Stimulated activated CD4-positive, alpha-beta T cell treated with anti-CD3 and anti-CD28 coated beads, Interleukin-2, amount 100 ng/mL, for 24 hours (primary cell): ENCODE measurements at places on chromosomes 4 and X.

GRCh38 chrX:24264383-24264782 is 49.5 kb downstream of the SUPT20HL2 start:
- DNase-seq = no peak

DNA sequence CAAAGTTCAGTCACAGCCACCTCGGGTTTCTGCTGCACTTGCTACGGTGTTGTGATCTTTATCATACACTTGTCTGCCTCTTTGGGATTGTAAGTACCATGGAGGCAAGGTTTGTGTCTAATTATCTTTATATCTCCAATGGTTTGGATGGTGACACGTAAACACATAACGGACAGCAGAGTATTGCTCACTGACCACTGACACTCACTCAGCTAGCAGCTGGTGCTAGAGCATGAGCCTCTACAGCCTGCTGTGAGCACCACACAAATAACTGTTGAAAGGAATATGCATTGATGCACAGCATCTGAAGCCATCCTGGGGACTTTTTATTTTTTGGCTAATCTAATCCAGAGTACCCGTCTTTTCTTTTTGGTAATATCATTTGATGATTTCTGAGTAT is 156.0 kb downstream of the DCLK2 start:
- DNase-seq = no peak

- DNase-seq = no peak
Measured at GRCh38 chrX:1137531-1137930, 74.9 kb downstream of the CRLF2 start.

DNA sequence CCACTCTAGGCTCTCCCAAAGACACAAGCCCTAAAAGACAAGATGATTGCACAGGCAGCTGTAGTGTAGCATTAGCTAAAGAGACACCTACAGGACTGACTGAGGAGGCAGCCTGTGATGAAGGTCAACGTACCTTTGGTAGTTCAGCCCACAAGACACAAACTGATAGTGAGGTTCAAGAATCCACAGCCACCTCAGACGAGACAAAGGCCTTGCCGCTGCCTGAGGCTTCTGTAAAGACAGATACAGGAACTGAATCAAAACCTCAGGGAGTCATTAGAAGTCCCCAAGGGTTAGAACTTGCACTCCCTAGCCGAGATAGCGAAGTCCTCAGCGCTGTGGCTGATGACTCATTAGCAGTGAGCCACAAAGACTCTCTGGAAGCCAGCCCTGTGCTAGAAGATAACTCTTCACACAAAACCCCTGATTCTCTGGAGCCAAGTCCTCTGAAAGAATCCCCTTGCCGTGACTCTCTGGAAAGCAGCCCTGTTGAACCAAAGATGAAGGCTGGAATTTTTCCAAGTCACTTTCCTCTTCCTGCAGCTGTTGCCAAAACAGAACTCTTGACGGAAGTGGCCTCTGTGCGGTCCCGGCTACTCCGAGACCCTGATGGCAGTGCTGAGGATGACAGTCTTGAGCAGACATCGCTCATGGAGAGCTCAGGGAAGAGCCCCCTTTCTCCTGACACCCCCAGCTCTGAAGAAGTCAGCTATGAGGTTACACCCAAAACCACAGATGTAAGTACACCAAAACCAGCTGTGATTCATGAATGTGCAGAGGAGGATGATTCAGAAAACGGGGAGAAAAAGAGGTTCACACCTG is 306.3 kb downstream of the ANK2 start:
- peak; percentile 71 for DNase-seq

GRCh38 chrX:65635378-65635777 is 32.1 kb upstream of the MSN start:
- no peak for DNase-seq

DNA sequence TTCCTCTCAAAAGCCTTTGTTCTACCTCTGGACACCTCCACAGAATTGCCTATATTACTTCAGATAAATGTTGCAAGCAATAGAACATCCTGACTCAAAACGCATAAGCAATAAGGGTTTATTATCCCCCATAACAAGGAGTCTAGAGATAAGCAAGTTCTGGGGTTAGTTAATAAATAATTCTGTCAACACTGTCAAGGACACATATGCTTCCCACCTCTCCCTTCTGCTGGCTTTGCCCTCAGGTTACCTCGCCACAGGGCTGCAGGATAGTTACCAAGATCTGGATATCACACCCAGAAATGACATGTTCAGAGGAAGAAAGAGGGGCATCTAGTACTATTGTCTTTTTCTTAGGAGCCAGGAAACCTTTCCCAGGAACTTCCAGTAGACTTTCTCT is 14.0 kb upstream of the DUSP21 start:
- DNase-seq = no peak

DNA sequence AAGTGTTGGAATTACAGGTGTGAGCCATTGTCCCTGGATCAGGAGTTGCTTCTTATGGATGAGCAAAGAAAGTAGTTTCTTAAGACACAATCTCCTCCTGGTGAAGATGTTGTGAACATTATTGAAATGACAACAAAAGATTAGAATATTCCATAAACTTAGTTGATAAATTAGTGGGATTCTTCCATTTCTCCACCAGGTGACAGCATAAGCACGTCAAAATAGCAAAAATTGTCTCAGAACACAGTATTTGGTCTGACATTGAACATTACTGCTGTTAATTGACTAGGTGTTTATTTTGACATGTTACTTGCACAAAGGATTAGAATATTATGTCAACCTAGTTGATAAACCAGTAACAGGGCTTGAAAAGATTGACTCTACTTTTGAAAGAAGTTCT is 21.6 kb downstream of the CLDN34 start:
- DNase-seq = no peak

GRCh38 chr4:93461541-93461940 is 367.0 kb upstream of the ATOH1 start:
- no peak for DNase-seq

DNA sequence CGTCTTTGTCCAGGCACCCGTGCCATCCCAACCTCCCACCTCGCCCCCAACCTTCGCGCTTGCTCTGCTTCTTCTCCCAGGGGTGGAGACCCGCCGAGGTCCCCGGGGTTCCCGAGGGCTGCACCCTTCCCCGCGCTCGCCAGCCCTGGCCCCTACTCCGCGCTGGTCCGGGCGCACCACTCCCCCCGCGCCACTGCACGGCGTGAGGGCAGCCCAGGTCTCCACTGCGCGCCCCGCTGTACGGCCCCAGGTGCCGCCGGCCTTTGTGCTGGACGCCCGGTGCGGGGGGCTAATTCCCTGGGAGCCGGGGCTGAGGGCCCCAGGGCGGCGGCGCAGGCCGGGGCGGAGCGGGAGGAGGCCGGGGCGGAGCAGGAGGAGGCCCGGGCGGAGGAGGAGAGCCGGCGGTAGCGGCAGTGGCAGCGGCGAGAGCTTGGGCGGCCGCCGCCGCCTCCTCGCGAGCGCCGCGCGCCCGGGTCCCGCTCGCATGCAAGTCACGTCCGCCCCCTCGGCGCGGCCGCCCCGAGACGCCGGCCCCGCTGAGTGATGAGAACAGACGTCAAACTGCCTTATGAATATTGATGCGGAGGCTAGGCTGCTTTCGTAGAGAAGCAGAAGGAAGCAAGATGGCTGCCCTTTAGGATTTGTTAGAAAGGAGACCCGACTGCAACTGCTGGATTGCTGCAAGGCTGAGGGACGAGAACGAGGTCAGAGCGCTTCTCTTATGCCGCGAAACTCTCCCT is at the start of gene TET2:
Gene TET2 (plus strand): TSS at position 601 of the 740 bp plus-strand sequence. CDS start 87,067 bp downstream, outside the sequence.
- DNase-seq = peak; percentile 81

DNA sequence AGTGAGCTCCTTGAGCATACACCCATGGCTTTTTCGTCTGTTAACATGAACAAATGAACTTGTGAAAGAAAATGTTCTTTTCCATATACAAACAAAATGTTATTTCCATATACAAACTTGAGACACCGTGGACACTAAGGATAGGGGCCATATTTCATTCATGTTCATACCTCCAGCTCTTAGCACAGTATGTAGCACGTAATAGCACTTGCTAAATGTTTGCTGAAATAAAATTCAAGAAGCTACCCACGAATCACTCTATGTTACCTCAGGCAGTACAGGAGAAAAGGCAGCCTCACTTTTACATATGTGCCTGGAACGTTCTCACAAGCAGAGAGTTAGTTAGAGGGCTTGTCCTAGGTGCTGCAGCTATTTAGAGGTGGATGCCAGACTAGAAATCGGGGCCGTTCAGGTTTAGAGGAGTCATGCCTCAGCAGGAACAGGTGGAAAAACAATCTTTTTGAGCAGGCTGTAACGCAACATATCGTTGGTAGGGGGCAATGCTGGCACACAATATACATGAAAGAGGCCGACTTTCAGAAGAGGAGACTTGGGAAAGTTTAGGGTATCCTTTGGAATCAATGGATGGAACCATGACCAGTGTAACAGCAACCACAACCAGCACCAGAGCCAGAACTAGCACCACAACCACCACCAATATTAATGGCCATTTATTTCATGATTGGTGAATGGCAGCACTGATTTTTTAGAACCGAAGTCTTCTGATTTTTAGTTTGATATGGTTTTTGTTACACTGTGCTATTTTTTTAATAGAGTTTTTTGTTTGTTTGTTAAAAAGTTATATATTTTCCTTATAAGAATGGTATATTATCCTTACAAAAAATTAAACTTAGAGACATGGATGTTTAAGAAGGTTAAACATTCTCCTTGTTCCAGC is 14.8 kb upstream of the PAQR3 start:
- DNase-seq = no peak

GRCh38 chrX:30657196-30658161 is 4.3 kb downstream of the GK start:
- DNase-seq = no peak

DNA sequence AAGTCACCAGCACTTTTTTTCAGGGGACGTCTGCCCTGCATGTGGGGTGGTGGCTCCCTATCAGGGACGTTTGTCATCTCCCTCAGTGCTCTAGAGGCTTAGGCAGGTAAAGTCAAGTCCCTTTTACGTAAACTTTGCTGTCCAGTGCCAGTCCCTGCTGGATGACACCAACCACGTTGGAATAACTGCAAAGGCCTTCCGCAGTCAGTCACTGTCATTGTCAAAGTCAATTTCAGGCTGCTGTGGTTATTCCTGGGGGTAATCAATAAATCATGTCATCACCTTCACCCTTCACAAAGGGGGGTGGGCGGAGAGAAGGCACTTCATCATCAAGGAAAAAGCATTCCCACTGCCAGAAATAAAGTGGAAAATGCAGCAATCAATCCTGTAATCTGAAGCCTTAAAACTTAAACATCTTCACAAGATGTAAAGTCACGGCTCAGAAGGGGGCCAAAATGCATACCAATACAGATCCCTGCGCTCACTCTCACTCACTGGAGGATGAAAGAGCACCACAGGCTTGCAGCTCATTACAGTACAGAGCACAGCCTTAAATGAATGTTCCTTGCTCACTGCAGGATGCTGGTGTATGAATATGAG is 56.2 kb downstream of the CLDN22 start:
- DNase-seq = no peak

GRCh38 chrX:76439188-76439587 is 11.7 kb downstream of the MAGEE1 start:
- DNase-seq = no peak

- peak; percentile 64 for DNase-seq
Measured at GRCh38 chr4:77586951-77587383, 18.7 kb upstream of the CXCL13 start.

DNA sequence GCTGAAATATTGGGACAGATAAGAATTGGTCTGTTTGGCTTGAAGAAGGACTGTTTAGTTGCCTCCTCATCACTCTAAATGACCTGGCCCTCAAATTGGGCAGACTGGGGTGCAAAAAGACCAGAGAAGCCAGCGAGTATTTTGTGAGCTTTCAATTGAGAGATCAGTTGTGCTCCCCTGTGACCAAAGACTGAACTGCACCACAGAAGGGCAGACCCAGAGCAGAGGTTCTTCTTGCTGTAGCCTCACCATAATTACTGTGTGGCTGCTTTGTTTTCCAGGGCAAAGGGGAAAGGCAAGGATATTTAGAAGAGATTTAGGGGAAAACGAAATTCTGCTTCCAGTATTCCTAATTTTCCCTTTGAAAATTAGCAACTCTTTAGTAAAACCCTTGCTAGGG is 104.0 kb upstream of the MBNL3 start:
- DNase-seq = no peak

- peak; percentile 70 for DNase-seq
Measured at GRCh38 chrX:30887721-30888120, 1.3 kb downstream of the TAB3 start.

DNA sequence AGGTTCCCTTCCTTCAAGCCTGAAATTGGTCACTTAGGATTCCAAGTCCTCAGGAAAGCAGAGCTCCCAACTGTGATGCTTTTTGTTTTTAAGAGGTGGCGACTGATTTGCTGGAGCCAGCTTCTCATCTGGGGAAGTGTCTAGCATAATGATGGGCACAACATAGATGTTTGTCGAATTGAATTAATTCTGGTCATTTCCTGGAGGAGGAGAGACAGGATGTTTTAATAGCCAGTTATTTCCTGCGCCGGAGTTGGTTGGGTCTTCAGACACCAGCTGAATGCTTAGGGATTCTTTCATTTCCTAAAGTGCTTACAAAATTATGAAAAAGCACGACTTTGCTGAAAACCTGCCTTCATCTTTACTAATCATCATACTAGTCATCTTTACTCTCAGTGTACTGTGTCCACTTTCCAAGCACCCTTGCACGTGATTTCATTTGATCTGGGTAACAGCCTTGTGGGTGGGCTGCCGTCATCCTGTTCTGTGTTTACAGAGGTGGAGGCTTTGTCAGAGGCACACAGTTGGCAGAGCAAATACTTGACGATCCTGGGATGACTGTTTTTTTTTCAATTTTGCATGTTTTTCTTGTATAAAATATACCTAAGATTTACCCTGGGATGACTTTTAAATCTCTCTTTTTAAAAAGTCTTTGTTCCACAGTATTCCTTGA is 49.5 kb downstream of the RGS12 start:
- no peak for DNase-seq

GRCh38 chrX:46268412-46268811 is 276.8 kb downstream of the ZNF674 start:
- no peak for DNase-seq

DNA sequence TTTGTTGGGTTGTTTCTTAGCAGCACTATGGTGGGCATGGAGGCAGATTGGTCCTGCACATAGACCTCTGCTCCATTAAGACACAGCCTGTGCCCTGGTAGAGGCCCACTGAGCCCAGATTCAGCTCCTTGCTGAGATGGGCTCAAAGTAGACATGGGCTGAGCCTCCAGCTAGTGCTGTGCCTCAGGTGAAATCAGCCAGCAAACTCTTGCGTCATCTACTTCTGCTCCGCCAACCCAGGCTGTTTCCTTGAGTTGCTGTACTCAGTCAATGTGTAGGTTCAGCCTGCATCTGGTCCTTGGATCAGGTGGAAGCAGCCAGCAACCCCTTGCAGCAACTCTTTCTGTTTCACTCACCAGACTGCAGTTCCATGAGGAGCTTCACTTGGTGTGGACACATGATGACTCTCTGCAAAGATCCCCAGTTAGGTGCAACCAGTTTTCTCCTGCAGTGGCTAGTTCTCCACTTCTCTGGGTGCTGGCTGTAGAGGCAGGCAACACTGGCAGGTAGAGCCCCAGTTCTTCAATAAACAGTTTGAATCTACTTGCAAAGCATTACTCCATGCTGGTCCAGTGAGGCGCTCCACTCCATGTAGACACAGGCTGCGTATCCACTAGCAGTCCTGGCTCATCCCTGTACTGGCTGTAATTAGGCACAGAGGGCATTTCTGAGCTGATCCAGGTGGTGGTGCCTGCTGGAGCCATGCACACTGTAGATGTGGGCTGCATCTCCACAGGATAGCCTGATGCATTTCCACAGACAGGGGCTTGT is 199.0 kb upstream of the MAMLD1 start:
- no peak for DNase-seq
